Foreskin fibroblast (primary cell): ENCODE measurements at places on chromosomes 3 and 15.

DNA sequence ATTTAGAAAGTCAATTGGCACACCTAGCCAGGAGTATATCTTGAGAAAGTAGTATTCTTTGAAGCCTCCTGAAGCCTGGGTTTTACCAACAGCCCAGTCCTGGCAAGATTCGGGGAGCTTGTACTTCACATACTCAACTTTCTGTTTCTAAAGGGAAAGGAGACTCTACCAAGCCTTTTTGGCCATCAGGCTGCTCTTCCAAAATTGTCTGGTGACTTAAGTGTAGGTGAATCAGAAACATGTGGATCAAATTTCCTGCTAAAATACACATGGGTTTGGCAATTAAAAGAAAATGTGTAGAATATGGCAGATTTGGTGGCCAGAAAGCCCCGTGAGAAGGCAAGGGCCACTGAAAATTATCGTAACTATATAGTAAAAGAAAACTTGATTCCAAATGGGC is 15.9 kb upstream of the GREM1 start:
- peak; percentile 62 for DNase-seq

DNA sequence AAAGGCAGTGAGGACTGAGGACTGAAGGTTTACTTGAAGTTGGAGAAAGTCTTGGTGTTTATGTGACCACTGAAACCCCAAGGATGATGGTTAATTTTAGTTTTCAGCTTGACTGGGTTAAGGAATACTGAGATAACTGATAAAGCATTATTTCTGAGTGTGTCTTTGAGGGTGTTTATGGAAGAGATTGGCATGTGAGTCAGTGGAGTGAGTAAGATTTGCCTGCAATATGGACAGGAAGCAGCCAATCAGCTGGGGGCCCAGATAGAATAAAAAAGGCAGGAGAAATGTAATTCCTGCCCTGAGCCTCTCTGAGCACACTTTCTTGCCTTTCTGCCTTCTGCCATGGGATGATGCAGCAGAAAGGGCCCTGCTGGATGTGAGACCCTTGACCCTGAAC is 92.4 kb downstream of the KBTBD8 start:
- peak; percentile 74 for DNase-seq

GRCh38 chr3:122758877-122759560 is 34.6 kb downstream of the HSPBAP1 start:
- no peak for DNase-seq

DNA sequence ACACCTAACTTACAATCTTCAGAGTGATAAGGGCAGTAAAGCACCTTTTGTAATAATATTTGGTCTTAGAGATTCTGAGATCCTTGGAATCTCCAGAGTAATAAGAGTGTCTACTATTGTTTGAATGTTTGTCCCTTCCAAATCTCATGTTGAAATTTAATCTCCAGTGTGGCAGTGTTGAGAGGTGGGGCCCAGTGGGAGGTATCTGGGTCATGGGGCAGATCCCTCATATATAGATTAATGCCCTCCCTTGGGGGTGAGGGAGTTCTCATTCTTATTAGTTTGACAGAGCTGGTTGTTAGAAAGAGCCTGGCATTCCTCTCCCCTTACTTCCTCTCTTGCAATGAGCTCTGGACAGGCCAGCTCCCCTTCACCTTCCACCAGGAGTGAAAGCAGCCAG is 16.0 kb downstream of the DZIP1L start:
- DNase-seq: no peak

DNA sequence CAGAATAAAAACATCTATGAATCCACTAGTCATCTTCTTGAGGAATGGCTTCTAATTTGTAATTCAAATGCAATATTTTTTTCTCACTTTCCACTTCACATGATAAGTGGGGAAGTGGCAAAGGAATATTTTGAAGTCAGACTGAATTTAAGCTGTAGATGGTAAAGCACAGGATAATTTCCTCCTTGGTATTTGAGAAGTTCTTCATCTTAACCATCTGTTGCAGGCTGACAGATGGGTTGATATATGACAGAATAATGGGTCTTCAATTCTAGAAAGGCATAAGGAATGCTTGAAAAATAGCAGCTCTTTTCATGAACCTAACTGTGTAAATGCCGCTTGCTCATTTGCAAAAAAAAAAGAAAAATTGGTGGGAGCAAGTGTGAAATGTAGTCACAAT is 66.5 kb upstream of the SNTN start:
- no peak for DNase-seq

GRCh38 chr3:22276351-22276750 is 525.3 kb upstream of the ZNF385D start:
- no peak for DNase-seq

DNA sequence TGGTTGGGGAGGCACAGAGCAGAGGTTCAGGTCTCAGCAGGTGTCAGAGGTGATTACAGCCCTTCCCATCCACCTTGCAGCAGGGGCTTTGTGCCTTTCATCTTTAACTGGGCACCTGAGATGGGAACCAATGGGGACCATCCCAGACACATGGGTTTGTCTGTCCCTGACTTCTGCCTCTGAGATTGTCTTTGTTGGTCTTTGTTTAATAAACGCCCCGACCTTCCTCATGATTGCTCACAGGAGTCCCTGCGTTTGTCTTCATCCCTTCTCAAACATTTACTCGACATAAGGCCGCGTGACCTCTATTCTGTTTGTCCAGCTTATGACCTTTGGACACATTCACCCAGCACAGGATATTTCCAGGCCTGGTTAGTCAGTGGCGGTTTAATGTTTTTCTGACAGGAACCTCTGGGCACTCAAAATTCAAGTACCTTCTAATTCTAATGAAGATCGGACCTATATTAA is 5.9 kb downstream of the ZSCAN2 start:
- no peak for DNase-seq

GRCh38 chr3:153162513-153163392 is 727 bp downstream of the RAP2B start:
- peak; percentile 59 for DNase-seq

GRCh38 chr15:43896543-43896942 is 69.7 kb downstream of the WDR76 start:
- peak; percentile 41 for DNase-seq
